ENCODE measurements at places on chromosomes 11 and 22. TPM values are rescaled to one million over a fixed set of nuclear protein-coding genes. Genes with fewer than 3 reads are reported as not detected.

GRCh38 chr22:20610243-20610686, 102.9 kb downstream of the MED15 start:
- no peak for DNase-seq

DNA sequence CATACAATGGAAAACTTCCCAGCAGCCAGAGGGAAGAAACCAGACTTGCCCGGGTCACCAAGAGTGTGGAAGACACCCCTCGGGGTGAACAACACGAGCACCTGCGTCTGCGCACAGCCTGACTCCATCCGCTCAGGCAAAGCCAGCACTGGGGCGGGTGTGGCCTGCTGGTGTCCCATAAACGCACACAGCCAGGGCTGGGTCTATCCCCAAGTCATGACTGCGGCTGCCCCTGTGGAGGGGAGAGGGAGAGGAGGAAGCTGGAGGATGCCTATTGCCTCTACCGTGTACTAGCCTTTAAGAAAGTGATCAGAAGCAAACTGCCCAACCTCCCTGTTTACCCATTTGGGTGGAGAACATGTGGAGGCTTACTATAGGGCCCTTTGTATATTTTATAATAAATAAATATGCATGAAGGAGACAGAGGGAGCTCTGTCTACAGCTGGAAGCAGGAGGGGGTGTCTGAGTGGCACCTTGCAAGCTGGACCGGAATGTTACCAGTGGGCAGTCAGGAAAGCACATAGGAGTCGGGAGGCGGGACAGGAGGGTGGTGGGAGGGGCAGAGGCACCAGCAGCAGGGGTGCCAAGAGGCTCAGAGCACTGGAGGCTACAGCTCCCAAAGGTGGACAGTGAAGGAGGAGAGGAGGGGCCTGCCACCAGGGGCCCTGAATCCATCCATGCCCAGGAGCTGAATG, 79.6 kb downstream of the PHF21B start:
- DNase-seq = no peak

GRCh38 chr11:113562981-113563461, 87.8 kb upstream of the DRD2 start:
- no peak for DNase-seq

- DNase-seq = no peak
These were observed 13.5 kb downstream of the EIF3L start for GRCh38 chr22:37862570-37863325.

RTN4RL2 gene
- total RNA-seq = not detected

CARD16 gene
- total RNA-seq = 92.5 TPM

LRRC74B gene
- total RNA-seq = not detected

Measured in activated CD4-positive, alpha-beta T cell treated with anti-CD3 and anti-CD28 coated beads, Interleukin-2, amount 10 ng/mL, durations not matched to agents 7 days and 5 days (primary cell).